AG09319 (cell line): ENCODE measurements at places on chromosomes 11 and 22.

- no peak for DNase-seq
Measured at GRCh38 chr11:45537614-45538013, 127.8 kb downstream of the CHST1 start.

DNA sequence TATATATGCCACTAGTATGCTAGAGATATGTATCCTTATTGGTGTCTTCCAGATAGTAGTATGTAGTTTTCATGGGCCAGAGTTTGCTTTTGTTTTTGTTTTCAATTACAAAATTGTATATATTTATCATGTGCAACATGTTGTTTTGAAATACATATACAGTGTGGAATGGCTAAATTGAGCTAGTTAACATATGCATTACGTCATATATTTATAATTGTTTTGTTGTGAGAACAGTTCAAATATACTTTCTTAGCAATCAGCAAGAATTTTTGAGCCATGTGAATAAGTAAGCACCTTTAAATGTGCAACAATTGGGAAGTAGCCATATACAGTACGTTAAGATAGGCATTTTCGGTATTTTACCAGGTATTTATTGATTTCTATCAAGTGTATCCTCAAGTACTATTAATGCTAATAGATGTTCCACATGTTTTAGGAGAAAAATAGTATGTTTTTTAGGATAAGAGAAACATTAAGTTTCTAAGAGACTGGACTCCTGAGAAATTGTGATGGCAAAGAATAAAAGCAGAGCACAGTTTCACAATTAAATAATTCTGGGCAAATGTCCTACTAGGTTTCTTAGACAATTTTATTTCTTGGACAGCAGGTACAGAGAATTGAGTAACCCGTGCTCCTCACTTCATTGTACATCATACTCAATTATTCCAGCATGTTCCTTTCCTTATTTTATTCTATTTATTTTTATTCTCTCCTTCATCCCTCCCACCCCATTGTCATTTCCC is 60.5 kb upstream of the SLC5A12 start:
- no peak for DNase-seq

- no peak for DNase-seq
Measured at GRCh38 chr22:45838305-45838887, 138.6 kb downstream of the WNT7B start.

DNA sequence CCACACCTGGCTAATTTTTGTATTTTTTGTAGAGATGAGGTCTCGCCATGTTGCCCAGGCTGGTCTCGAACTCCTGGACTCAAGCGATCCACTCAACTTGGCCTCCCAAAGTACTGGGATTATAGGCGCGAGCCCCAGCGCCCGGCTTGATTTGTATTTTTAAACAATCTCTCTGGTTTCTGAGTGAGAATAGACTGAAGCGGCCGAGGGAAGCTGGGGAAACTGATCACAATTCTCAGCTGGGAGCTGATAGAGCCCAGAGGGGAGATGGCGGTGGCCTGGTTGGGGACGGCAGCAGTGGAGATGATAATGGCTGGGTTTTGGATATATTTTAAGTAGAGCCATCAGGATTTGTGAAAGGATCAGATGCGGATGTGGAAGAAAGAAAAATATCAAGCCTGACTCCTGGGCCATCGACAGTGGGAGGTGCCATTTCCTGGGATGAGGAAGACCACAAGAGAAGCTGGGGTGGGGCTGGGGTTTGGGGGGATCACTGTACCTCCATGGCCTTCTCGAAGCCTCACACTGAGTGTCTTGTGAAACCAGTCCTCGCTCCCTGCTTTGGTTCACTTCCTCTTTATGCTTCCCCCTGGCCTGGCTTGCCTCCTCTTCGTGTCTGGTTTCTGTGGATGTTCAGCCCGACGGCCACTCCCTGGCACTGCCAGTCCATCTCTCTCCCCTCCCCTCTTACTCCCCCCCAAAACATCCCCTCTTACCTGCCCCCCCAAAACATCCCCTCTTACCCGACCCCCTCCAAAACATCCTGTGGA is 51.9 kb downstream of the IGLL1 start:
- no peak for DNase-seq

DNA sequence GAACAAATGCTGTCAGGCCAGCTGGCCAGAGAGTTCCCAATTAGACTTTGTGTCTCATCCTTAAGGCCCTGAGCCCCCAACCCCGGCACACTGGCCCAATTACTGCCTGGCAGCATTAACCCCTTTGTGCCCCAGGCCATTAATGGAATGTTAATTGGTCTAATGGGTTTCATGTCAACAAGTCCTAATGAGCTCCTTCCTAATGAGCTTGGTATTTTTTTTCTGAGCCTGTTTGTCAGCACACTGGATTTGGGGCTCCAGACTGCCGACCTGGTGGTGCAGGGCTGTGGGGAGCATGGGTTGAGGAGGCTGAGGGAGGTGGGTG is 148.8 kb downstream of the FEZ1 start:
- no peak for DNase-seq

DNA sequence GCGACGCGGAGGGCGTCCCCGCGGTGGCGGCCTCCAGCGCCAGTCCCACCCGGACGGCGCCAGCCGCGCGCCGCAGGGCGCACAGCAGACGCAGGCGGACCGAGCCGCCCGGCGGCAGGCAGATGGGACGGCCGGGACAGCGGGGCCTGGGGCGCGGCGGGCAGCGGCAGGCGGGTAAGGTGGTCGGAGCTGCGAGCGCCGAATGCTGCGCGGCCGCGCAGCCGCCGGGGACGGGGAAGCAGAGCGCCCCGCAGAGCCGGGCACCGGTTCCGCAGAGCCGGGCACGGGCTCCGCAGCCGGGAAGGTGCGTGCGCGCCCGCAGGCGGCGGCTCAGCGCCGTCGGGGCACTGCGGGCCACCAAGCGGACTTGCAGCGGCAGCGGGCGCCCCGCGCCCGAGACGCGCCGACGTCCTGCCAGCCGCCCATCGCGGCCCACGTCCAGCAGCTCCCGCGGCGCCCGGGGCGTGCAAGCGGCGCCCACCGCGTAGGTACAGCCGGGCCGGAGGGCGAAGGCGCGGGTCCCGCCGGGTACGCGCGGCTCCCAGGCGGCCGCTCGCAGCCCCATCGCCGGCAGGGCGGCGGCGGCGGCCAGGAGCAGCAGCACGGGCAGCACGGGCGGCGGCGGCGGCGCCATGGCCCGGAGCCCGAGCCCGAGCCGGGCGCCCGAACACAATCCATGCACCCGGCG is 739 bp downstream of the CELSR1 start:
- DNase-seq: no peak

GRCh38 chr11:17714356-17714854 is 5.0 kb upstream of the MYOD1 start:
- no peak for DNase-seq

- no peak for DNase-seq
Measured at GRCh38 chr22:37151401-37151800, 1.7 kb upstream of the IL2RB start.

GRCh38 chr22:22386602-22387385 is 121.7 kb downstream of the ZNF280B start:
- no peak for DNase-seq

DNA sequence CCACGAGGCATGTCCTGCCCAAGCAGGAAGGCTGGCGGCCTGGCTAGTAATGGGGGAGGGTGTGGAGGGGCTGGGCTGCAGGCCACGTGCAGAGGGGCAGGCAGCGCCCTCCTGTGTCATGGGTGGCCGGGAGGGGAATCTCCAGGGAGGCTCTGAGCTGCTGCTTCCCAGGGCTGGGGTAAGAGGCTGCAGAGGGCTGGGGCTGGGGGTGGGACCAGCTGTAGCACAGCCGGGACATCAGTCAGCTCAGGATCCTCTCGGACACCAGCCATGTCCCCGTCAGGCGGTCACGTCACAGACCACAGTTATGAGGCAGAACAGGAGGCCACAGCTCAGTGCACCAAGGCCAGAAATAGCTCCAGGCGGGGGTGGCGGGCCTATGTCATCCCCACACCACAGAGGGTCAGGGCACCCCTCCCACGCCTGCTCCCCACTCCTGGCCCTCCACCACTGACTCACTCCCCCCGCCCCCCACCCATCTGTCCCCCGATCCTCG is 21.1 kb downstream of the RTN4R start:
- no peak for DNase-seq

DNA sequence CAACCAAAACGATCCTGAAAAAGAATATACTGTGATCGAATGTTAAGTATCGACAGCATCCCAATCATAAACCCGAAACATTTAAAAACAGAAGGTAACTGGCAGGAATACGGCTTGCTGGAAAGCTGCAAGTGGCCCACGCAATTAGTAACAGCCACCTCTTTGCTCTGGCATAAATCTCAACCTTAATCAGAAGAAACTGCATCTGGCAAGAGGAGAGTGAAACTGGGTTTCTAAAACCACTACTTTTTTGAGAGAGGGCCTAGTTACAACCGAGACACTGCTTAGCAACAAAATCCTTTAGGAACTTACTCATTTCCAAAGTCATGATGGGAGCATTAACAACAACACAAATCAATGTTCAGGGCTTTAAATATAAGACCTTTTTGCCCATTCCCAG is 7.9 kb downstream of the NCAPD3 start:
- no peak for DNase-seq

DNA sequence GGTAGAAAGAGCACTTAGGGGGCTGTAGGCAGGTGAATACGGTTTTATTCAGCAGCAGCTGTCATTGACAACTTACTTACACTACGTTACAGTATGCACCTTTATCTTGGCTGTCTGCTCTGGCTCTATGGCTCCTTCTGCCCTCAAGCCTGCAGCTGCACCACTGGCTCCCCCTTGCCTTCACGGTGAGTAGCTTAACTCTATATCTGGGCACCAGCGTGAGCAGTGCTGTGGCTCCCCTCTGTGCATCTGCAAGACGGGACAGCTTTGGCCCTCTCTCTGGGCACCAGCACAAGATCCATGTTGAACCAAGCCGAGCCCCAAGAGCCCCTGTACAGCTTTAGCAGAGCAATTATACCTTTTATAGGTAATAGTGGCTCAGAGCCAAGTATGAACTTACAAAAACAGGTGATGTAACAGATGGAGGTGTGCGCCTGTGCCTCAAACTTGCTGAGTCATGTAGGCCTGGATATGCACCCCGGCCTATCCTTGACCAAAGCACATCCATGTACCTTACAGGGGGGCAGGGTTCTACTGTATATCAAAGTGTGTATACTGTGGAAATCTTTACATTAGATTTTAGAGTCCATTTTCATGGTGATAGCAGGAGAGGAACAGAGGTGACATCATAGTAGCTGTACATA is 96.9 kb upstream of the CTSC start:
- no peak for DNase-seq

- DNase-seq: peak; percentile 35
Measured at GRCh38 chr22:25754527-25755202, 12.7 kb downstream of the MYO18B start.

GRCh38 chr22:16967453-16968217 is 40.4 kb downstream of the GAB4 start:
- DNase-seq: no peak

DNA sequence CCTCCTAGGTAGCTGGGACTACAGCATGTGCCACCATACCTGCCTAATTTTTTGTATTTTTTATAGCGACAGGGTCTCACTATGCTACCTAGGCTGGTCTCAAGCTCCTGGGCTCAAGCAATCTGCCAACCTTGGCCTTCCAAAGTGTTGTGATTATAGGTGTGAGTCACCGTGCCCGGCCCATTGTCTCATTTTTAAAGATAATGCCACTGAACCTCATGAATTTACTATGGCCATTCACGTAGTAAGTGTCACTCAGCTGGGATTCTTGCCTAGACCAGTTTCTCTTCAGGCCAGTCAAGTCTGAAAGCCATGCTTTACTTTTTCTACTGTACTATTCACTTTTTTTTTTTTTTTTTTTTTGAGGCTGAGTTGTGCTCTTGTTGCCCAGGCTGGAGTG is 22.4 kb downstream of the DEPDC5 start:
- DNase-seq: no peak

DNA sequence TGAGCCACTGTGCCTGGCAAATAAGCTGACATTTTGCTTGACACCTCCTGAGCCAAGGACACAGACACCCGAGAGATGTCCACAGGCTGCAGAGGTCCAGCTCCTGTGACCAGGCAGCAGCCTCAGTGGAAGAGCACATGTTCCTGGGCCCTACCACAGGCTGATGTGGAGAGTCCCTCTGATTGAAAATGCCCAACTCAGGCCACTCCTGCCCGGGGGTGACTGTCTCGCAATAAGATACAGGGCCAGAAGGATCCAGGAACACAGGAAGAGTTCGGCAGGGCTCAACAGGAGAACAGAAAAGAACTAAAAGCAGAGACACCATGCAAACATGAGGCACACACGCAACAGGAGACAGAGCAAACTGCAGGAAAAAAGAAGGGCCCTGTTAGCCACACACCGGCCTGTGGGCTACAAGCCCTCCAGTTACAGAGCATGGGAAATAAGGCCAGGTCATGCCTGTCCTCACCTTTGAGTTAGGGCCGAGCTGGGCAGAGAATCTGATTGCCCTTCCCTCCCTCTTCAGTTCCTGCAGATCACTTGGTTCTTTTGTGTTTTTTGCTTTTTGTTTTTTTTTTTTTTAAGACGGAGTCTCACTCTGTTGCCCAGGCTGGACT is 28.3 kb upstream of the MALAT1 start:
- DNase-seq: no peak

GRCh38 chr11:132685174-132685611 is 847.1 kb downstream of the OPCML start:
- peak; percentile 2 for DNase-seq

DNA sequence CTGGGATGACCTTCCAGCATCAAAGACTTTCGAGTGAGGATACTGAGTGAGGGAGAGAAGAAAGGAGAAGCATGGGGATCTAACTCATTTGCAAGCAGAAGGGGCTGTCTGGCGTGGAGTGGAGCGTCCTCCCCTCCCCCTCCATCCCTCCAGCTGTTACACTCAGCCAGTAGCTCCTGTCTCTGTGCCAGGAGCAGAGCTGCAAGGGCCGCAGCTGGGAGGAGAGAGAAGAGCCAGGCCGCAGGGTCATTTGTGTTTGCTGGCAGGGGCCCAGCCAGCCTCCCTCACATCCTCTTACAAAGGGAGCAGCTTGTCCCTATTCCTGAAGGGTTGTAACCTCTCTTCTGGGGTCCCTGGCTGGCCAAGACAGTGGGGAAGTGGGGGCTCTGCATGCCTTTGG is 57.9 kb downstream of the NECTIN1 start:
- peak; percentile 60 for DNase-seq

GRCh38 chr22:31128156-31128555 is 5.4 kb downstream of the INPP5J start:
- no peak for DNase-seq

DNA sequence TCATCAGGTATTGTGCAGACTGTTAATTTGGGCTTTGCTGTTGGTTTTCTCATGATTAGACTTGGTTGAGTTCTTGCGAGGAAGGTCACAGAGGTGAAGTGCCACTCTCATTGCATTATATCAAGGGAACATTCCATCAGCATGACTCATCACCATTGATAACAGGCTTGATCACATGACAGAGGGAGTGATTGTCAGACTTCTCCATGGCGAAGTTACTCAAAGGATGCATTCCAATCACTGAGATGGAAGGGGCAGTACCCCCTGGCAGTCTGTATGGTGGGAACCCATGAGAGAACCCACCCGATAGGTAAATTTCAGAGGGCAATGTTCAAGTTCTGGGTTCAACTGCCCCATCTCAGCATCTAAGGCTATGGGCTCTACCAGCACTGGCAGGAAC is 19.4 kb upstream of the P2RY2 start:
- DNase-seq: no peak

DNA sequence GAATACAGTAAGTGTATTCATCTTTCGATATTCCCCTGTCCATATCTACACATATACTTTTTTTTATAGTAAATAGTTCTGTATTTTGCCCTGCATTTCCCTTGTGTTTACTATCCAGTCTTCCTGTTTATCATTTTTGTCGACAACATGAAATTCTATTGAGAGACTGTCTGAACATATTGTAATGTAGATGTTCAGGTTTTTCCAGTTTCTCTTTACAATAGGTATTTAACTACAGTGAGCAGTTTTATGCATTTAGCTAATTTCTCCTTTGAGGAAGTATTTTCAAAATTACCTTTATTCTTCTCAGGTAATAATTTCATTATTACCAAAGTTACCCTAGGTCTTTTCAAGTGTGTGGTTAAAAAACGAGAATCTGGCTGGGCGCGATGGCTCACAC is 16.7 kb downstream of the PIK3IP1 start:
- DNase-seq: no peak
